Cardiac septum (tissue), 1 donor: ENCODE measurements at places on chromosomes 5 and 9. TPM values are rescaled to one million over a fixed set of nuclear protein-coding genes. Genes with fewer than 3 reads are reported as not detected.

The ENTPD2 gene
- 0.92 TPM for total RNA-seq

The CLINT1 gene
- total RNA-seq = 53.0 TPM

The SPINK4 gene
- not detected for total RNA-seq

The EGFLAM gene
- 6.3 TPM for total RNA-seq

The TMEM174 gene
- not detected for total RNA-seq

The SLCO4C1 gene
- total RNA-seq = 0.19 TPM

The NR5A1 gene
- total RNA-seq = not detected

The FAM221B gene
- total RNA-seq = not detected

The STING1 gene
- total RNA-seq = 85.3 TPM

The INSL4 gene
- not detected for total RNA-seq

The C5orf34 gene
- 0.22 TPM for total RNA-seq

The NCS1 gene
- 14.3 TPM for total RNA-seq

The NUTM2G gene
- total RNA-seq = not detected

The PTGER4 gene
- total RNA-seq = 6.1 TPM

The ENTREP1 gene
- total RNA-seq = 25.1 TPM

The IL5 gene
- not detected for total RNA-seq

The GGTA1 gene
- total RNA-seq = 8.8 TPM

The PCAT7 gene
- total RNA-seq = 0.08 TPM

The KLF4 gene
- total RNA-seq = 19.8 TPM
